ENCODE measurements at places on chromosomes 2 and 18.

DNA sequence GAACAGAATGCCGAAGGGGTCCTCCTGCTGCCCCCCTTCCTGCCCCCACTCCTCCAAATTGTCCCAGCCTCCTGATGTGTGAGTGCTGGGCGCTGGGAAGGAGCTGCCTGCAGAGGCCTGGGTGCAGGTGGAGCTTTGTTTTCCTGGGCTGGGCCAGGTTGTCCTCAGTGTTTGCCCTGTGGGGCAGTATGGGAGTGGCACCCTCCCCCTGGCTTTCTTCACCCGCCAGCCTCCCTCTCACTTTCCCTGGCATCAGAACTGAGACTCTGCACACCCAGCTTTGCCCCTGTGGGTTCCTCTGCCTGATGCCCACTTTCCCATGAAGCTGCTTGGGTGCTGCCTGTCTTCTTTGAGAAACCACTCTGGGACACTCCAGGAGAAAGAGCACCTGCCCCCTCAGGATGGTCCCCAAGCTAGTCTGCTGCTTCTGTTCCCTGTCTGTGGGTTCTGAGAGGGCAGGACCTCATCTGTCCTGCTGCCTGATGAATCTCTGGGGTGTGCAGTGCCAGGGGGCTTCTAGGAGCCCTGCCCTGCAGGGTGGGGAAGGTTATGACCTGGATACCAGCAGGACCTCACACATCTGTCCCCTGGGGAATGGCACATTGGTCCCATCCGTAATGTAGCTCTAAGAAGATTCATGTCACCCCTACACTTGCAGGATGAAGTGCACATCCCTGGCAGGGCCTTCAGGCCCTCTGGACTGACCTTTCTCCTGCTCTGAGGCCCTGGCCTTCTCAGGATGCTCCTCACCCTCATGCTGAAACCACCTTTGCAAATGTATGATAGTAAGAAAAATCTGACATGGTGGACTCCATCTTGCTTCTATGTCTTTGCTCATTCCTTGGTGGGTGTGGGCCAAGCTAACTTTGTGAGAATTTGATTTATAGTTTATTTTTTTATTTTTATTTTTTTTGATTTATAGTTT, 146.8 kb upstream of the HS6ST1 start:
- no peak for DNase-seq

DNA sequence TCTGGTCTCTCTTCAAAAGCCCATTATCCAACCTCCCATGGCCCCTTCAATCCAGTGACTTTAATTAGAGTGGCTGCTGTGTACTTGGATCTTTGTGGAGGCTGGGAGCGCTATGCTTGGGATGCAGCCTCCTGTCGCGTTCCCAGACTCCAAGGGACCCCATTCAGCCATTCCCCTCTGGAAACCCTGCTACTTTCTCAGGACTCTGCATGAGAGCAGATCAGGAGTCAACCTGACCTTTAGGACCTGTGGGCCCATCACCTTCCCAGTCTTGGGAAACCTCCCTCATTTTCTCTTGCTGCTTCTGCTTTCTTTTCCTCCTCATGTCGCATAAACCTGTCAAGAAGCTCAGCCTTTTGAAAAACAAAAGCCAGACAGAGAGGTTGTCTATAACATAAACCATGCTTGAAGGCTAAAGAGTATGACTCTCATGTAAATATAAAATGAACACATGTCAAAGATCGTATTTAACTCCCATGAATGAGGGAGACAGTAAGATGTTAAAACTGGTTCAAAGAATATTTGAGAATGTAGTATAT, 143.1 kb upstream of the PELI1 start:
- DNase-seq: no peak

GRCh38 chr2:224211791-224212190, 172.7 kb upstream of the SERPINE2 start:
- no peak for DNase-seq

DNA sequence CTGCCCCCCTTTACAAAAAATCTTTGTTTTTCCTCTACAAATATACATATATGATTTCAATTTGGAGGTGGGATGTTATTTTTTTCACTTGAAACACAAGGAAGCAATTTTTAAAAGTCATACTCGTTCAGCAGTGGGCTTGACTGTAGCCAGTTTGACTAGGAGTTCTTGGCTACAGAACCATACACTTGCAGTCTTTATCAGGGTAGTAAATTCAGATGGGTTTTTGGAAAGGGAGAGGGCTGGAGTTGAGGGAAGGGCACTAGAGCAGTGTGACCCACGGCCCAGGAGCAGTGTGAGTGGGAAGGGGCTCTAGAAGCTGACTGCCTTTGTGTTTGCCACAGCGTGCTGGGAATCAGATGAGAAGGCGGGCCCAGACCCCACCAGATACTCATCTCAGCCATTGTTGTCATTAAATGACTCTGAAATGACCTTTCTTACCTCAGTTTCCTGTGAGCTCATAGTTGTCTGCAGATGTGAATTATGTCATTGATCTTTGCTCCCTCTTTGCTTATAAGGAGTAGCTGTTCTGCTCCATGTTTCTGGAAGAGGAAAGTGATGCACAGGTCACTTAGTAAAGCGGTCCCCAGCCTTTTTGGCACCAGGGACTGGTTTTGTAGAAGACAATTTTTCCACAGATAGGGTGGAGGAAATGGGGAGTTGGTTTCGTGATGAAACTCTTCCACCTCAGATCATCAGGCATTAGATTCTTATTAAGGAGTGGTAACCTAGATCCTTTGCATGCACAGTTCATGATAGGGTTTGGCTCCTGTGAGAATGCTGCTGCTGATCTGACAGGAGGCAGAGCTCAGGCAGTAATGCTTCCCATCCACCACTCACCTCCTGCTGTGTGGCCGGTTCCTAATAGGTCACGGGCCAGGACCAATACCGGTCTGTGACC, 116.8 kb downstream of the SPTBN1 start:
- peak; percentile 31 for DNase-seq

DNA sequence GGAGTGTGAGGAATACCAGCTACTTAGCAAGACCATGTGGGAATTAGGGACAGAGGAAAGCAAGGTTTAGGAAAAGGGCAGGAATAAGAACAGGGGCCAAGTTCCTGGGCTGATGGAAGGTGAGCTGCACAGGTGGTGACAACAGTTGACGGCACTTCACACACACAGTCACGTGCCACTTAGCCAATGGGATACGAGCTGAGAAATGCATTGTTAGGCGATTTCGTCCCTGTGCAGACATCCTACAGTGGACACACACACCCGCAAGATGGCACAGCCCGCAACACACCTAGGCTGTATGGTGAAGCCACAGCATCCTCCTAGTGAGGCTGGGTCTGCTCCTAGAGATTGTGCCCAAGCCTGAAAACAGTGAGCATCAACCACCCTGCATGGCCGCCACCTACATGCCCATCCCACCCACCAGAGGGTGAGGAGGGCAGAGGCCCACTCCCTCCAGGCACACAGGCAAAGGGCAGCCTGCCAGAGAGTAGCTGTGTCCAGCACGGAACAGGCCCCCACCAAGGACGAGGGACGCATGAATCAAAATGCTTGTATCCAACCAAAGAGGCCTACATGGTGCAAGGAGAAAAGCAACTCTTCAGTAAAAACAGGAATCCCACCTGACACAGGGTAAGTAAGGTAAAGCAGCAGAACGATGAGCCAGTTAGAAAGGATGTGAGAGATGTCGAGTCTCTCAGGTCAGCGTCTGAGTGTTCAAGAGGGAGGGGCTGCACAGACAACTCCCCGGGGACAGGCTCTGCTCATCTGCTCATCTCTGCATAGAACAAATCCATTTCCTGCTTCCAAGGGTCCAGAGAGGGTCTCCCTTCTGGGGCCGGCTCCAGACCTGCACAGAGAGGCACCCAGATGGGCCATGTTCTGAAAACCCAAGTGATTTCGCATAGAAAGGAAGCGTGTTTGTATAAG, 51.3 kb downstream of the ZNF516 start:
- no peak for DNase-seq

DNA sequence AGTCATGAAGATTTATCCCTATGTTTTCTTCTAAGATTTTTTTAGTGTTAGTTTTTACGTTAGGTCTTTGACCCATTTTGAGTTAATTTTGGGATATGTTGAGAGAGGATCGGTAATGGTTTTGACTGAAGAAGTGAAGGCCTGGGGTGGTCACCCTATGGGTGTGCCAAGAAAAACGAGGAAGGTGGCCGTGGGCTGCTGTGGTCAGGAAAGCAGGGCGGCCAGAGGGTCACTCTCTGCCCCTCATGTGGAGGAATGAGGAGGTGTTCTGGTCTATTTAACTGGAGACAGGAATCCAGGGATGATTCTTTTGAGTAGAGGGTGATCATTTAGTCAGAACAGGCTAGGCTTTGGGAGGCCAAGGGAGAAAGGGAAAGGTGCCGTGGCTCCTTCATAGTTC, 50.7 kb downstream of the MYO7B start:
- no peak for DNase-seq

DNA sequence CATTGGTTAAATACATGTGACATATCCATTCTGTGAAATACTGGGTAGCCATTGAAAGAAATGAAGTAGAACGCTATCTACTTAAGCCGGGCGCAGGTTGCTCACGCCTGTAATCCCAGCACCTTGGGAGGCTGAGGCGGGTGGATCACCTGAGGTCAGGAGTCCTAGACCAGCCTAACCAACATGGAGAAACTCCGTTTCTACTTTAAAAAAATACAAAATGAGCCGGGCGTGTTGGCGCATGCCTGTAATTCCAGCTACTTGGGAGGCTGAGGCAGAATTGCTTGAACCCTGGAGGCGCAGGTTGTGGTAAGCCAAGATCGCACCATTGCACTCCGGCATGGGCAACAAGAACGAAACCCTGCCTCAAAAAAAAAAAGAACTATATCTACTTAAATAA, 45.7 kb upstream of the ASPRV1 start:
- no peak for DNase-seq

GRCh38 chr18:66873899-66874298, 270.0 kb upstream of the CDH19 start:
- no peak for DNase-seq

GRCh38 chr2:12175323-12175722, 428.9 kb downstream of the LPIN1 start:
- DNase-seq: no peak

DNA sequence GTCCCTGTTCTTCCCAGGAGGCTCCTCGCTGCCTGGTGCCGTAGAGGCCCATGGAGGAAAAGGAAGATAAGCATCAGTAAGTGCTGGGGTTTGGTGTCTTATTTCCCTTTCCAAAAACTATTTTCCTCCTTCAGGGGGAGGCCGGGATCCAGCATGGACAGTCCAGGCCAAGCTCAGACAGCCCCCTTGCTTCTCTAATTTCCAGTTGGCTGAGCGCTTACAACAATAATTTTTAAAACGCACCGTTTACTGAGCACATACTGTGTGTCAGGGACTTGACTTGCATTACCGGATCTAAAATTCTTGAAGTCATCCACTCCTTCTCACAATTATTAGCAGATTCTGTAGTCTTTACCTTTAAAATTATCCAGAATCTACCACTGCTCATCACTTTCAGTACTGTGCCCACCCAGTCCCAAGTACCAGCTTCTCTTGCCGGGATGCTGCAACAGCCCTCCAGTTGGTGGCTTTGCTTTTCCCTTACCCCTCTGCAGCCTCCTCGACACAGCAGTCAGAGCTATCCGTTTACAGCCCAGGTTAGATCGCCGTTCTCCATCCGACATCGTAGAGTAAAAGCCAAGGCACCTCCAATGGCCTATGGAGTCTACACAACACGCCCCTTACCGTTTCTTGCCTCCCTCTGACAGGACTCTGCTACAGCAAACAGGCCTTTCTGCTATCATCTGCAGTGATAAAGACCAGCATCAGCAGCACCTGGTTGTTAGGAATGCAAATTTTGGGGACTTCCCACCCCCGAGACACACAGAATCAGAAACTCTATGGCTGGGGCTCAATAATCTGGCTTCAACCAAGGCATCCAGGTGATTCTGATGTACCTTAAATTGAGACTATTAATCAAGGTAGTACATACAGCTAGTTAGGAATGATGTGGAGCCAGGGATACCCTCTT, 75.2 kb upstream of the TSPYL6 start:
- no peak for DNase-seq

GRCh38 chr2:241948299-241948897, 78.9 kb downstream of the RTP5 start:
- DNase-seq: no peak

GRCh38 chr18:74951165-74951760, 257.7 kb downstream of the PTGR3 start:
- DNase-seq: no peak

DNA sequence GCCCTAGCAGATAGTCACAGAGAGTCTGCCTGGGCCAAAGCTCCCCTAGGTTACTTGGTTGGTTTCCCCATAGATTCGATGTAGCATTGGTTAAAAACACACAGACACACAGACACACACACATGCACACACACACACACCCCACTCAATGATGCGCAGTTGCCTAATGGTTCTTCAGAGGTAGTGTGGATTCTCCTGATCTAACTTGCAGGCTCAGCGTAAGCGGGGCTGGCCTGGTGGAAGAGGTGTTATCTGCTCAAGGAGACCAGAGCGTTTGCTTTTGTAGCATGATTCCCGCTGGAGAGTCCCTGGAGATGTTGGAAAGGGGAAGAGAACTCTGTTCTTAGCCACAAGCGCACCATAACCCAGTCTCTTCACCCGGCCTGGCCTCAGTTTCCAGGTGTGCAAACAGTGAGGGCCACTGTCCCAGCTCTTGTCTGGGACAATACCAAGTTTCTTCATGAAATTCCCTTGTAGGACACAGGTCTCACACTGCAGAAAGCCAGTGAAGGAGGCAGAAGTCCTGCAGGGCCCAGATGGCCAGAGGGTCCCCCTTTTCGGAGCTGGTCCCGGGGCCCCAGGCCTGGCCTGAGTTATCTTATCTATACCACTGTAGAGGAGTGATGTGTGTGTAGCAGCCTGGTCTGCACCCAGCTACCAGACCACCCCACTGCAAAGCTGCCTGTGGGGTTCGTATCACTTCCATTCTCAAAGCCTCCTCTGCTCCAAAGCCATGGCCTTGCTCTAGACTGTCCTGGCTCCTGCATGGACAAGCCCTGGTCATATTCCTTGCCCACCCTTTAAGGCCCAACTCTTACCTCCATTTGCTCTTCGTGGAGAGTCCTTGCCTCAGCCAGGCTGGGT, 3.7 kb downstream of the ACKR3 start:
- no peak for DNase-seq

GRCh38 chr2:147512206-147512605, 332.6 kb upstream of the ACVR2A start:
- no peak for DNase-seq

DNA sequence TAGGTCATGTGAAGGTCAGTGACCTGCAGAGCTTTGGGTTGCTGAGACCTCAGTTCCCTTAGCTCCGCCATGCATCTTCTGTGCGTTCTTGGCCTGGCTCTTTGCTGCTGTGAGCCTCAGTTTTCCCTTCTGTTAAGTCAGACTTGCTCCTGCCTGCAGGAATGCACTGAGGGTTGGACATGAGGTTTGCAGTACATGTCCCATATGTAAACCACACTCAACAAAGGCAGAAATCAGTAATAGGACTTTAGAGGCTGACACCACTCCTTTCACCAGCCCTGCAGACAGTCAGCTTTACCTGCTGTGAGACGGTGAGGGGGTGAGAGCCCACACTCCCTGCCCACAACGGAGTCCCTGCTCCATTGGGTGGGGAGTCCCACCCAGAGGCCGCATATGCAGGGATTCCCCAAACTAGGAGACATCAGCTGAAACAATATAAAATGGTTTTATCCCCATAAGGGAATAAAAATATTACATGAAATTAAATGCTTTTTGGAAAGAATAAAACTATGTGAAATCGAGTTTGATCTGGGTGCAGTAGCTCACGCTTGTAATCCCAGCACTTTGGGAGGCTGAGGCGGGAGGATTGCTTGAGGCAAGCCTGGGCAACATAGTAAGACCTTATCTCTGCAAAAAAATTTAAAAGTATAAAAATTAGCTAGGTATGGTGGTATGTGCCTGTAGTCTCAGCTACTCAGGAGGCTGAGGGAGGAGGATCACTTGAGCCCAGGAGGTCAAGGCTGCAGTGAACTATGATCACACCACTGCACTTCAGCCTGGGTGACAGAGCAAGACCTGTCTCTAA, 55.1 kb downstream of the MYO7B start:
- DNase-seq: no peak

Data from effector memory CD8-positive, alpha-beta T cell (primary cell).